ENCODE measurements at places on chromosomes 11 and 22.

DNA sequence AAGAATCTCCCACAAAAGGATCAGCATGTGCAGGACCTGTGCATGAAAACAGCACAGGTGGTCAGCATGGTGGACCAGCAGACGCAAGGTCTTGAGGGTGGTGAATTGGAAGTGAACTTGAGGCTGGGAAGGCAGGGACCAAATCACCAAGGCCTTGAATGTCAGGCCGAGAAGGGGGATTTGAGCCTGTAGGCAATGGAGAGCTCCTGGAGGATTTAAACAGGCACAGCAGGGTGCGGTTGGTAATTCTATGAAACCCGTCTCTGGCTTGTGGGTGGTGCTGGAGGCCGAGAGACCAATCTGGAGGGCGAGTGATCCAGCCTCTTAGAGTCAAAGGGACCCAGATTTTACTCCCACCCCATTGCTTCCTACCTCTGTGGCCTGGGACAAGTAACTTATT is 2.4 kb downstream of the TSKU start:
- no peak for DNase-seq

DNA sequence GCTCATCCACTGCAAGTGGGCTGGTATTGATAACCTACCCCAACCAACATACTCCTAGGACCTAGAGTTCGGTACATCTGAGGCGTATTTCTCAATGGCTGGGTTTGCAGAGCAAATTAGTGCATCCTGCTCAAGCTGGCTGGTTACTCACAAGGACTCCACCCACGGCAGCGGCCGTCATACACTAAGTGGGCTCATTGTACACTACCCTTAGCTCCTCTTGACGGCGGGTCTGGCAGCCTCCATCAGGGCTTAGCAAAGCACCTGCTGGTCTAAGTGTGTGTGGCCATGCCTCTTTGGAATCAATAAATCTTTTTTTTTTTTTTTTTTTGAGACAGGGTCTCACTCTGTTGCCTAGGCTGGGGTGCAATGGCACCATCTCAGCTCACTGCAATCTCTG is 20.2 kb upstream of the KCNJ11 start:
- DNase-seq, result no peak

GRCh38 chr11:61947486-61948210 is 2.5 kb upstream of the BEST1 start:
- DNase-seq, result peak; percentile 77

- DNase-seq, result no peak
Observed at GRCh38 chr11:106961518-106961917, 56.8 kb downstream of the GUCY1A2 start.

GRCh38 chr22:36010882-36011281 is 17.7 kb downstream of the RBFOX2 start:
- no peak for DNase-seq

- DNase-seq, result no peak
Observed at GRCh38 chr11:92702037-92702804, 267.2 kb upstream of the MTNR1B start.

- DNase-seq, result peak; percentile 49
Observed at GRCh38 chr11:69588270-69588669, 52.7 kb upstream of the CCND1 start.

All from H54 (cell line).